GM23248 (cell line): ENCODE measurements at places on chromosomes 7 and 10. TPM values are rescaled to one million over a fixed set of nuclear protein-coding genes. Genes with fewer than 3 reads are reported as not detected.

- DNase-seq: no peak
Observed at GRCh38 chr7:127417346-127417745, 24.8 kb upstream of the ZNF800 start.

The AOAH gene
- total RNA-seq: not detected in 2 replicates

DNA sequence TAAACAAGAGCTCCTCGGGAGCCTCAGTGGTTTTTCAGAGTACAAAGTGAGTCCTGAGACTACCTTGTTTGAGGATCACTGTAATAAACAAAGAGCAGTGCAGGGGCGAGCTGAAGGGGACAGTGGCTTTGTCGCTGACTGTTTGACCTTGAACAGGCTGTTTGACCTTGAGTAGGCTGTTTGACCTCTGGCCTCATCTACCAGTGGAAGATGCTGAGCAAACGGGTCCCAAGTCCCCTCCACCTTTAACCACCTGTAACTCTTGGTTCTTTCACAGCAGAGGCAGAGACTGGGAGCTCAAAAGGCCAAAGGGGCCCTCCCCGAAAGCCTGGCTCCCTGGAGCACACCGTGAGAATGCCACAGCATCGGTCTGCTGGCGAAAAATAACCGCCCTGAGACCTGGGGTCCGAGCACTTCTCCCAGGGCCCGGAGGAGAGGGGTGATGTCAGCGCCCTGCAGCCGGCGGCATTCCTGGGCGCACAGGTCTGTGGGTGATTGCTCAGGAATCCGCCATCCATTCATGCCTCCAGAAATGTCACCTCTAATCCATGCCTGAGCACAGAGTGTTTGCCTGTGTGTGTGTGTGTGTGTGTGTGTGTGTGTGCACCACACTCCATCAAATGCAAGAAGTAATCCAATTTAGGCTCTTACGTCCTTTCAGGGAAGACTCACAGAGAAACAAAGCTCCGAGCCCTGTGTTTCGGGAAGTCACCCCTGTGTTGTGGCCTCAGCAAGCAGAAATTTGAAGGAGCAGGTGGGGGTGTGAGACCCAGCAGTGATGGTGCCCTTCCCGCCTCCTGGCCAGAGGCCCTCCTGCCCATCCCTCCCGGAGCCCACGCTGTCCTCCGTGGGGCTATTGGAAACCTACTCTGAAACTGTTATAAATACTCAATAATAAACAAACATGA lies 66.5 kb downstream of the ASB13 start:
- DNase-seq: no peak

The VTI1A gene
- 21.6 and 27.2 TPM in 2 replicates for total RNA-seq
